ENCODE measurements at places on chromosomes 6 and 20. TPM values are rescaled to one million over a fixed set of nuclear protein-coding genes. Genes with fewer than 3 reads are reported as not detected.
A peak's percentile ranks its signal among the peaks of the same experiment; 100 is the strongest.

- no peaks in the 10 kb centered on the region for H3K27me3 ChIP-seq
- no peak for DNase-seq
- no peak overlapping the region for H3K27ac ChIP-seq
- no peak overlapping the region for H3K4me3 ChIP-seq
- no peaks in the 10 kb centered on the region for H3K36me3 ChIP-seq
Observed at GRCh38 chr20:23438661-23439060, 824 bp upstream of the CSTL1 start.

- H3K4me3 ChIP-seq: no peak overlapping the region
- H3K27ac ChIP-seq: no peak overlapping the region
- H3K36me3 ChIP-seq: peaks cover 28% of the 10 kb centered on the region
- peaks cover 32% of the 10 kb centered on the region for H3K4me1 ChIP-seq
Observed at GRCh38 chr6:11263291-11263775, 30.9 kb upstream of the NEDD9 start.

SMOC2 gene
- total RNA-seq: not detected

DNA sequence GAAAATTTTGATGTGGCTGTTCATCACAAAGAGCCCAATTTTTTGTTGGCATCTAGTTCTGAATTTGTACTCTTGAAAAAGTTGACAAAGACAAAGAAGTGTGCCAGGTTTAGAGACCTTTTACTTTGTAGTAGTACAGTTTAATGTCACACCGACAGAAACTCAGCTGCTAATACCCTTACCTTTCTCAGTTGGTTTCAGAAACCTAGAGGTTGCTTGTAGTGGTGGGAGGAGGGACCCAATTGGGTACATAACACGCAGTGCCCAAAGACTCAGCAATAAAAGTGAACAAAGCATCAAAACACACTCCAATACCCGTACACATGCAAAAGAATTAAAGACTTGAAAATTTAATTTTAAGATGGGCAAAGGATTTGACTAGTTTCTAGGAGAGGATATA is 203.7 kb downstream of the CDKAL1 start:
- no peaks in the 10 kb centered on the region for H3K27me3 ChIP-seq
- H3K27ac ChIP-seq: no peak overlapping the region
- no peak for DNase-seq
- H3K4me1 ChIP-seq: peaks cover 5% of the 10 kb centered on the region
- no peak overlapping the region for H3K4me3 ChIP-seq

SHLD1 gene
- 6.2 TPM for total RNA-seq

DNA sequence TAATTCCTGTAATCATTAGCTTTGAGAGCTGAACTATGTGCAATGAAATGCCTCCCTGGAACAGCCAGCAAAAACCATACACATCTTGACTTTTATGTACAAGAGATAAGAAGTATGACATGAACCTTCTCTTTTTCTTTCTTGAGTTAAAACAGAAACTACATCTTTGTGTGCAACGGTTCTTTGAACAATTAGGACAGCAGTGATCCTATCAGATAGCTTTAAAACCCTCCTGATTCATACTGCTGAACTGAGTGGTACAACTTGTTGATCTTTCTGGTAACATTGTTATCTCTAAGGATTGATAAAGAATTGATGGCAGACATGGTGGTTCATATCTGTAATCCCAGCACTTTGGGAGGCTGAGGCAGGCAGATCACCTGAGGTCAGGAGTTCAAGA is 43.4 kb downstream of the TRAF3IP2 start:
- no peak for DNase-seq
- no peak overlapping the region for H3K4me3 ChIP-seq
- H3K36me3 ChIP-seq: peaks cover 52% of the 10 kb centered on the region
- H3K27me3 ChIP-seq: no peaks in the 10 kb centered on the region

DNA sequence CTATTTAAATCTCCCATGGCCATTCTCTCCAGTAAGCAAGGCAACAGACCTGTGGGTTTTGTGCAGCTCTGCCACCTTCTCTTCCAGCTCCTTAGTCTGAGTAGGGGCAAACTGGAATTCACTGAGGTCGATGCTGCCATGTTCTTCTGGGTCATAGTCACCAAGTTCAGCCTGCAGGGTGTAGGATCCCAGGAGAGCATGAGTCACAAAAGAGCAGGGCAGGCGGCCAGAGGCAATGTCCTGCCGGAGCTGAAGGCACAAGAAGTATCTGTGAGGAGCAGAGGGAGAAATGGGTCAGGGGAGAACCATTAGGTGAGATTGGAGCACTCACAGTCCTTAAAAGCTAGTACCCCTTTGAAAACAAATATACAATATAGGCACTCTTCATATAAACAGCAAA is 73.7 kb downstream of the SMLR1 start:
- no peaks in the 10 kb centered on the region for H3K4me1 ChIP-seq
- H3K36me3 ChIP-seq: peaks cover 2% of the 10 kb centered on the region
- no peak for DNase-seq
- H3K4me3 ChIP-seq: no peak overlapping the region
- no peak overlapping the region for H3K27ac ChIP-seq

- no peak overlapping the region for H3K27ac ChIP-seq
- no peaks in the 10 kb centered on the region for H3K27me3 ChIP-seq
- H3K4me1 ChIP-seq: no peaks in the 10 kb centered on the region
- no peak for DNase-seq
Observed at GRCh38 chr6:147441751-147442150, 66.7 kb upstream of the SAMD5 start.

OR2J3 gene
- total RNA-seq: not detected

MUCL3 gene
- total RNA-seq: not detected

- no peak overlapping the region for H3K4me3 ChIP-seq
- no peak for DNase-seq
- no peaks in the 10 kb centered on the region for H3K27me3 ChIP-seq
- H3K36me3 ChIP-seq: peaks cover 6% of the 10 kb centered on the region
- H3K27ac ChIP-seq: no peak overlapping the region
Observed at GRCh38 chr20:21183722-21184121, 57.8 kb downstream of the KIZ start.

PNLDC1 gene
- not detected for total RNA-seq

DNA sequence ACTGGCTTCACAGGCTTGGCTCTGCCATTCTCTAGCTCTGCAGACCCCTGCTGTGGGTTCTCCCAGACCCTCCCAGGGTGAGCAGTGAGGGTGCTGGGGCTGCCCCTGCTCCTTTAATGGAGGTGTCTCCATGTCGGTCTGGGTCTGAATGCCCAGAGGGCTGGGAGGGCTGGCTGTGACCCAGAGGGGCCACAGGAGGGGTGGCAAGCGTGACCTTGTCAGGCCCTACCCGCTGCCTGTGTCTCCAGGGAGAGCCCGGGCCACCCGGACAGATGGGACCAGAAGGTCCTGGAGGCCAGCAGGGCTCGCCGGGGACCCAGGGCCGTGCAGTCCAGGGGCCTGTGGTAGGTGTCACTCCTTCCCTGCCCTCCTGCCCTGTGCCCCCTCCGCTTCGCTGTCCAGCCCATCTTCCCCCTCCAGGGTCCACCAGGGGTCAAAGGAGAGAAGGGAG is 32.1 kb downstream of the COL20A1 start:
- no peaks in the 10 kb centered on the region for H3K4me1 ChIP-seq
- no peaks in the 10 kb centered on the region for H3K36me3 ChIP-seq
- H3K27ac ChIP-seq: no peak overlapping the region
- no peak overlapping the region for H3K4me3 ChIP-seq

DNA sequence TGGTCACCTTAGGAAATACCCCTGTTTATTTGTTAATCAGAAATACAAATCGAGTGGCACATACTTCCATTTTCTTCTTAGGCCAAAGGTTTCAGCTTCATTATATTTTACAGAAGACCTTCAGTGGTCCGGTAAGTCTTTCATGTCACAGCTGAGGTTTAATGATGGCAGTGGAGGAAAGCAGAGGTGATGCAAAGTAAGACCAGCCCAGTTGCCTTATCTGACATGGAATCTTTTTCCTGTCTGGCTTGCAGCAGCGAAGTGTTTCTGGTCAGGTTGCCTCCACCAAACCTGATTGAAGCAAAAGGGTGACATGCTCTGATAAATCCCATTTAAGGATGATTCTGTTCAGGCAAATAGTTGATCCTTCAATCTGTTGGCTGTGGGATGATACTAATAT is 100.0 kb downstream of the PRDM1 start:
- H3K27ac ChIP-seq: peak overlapping the region; percentile 80
- no peak for DNase-seq
- H3K36me3 ChIP-seq: peaks cover 41% of the 10 kb centered on the region
- H3K4me1 ChIP-seq: peaks cover 61% of the 10 kb centered on the region
- no peaks in the 10 kb centered on the region for H3K27me3 ChIP-seq

TBC1D32 gene
- 7.0 TPM for total RNA-seq

- peaks cover 51% of the 10 kb centered on the region for H3K36me3 ChIP-seq
- peak overlapping the region; percentile 93 for H3K27ac ChIP-seq
- peaks cover 68% of the 10 kb centered on the region for H3K4me1 ChIP-seq
- no peaks in the 10 kb centered on the region for H3K27me3 ChIP-seq
- no peak for DNase-seq
Observed at GRCh38 chr6:112027942-112028674, 25.8 kb upstream of the CCN6 start.

GRCh38 chr6:39425346-39426072 is 103.0 kb upstream of the KCNK16 start:
- H3K36me3 ChIP-seq: no peaks in the 10 kb centered on the region
- DNase-seq: no peak
- H3K27me3 ChIP-seq: no peaks in the 10 kb centered on the region

- no peak for DNase-seq
- no peak overlapping the region for H3K27ac ChIP-seq
- peaks cover 20% of the 10 kb centered on the region for H3K36me3 ChIP-seq
- H3K27me3 ChIP-seq: no peaks in the 10 kb centered on the region
- peaks cover 10% of the 10 kb centered on the region for H3K4me1 ChIP-seq
Observed at GRCh38 chr6:97150932-97151331, 132.1 kb downstream of the MMS22L start.

DNA sequence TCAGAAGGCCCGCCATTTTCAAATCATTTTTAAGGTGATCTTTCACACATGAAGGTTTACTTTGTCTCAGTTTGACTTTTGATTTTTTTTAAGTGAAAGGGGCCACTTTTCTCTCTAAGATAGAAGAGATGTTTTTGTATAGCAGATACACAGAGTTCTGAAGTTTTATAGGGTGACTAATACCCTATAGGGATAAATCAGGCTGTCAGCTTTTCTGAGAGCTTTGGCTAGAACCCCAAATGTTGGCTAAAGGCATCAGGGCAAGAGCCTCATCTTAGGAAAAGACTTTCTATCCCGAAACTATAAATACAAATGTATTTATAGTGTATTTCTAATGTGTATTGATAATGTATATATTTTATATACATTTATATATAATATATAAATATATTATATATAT is 181.4 kb downstream of the TBX18 start:
- H3K36me3 ChIP-seq: no peaks in the 10 kb centered on the region
- no peak overlapping the region for H3K4me3 ChIP-seq
- H3K27me3 ChIP-seq: no peaks in the 10 kb centered on the region
- H3K27ac ChIP-seq: no peak overlapping the region
- no peak for DNase-seq
